ENCODE measurements at places on chromosomes 13 and 19. TPM values are rescaled to one million over a fixed set of nuclear protein-coding genes. Genes with fewer than 3 reads are reported as not detected.

The TMEM259 gene
- polyA plus RNA-seq = 98.0 TPM

- no peak for DNase-seq
Measured at GRCh38 chr13:21445759-21446158, 13.3 kb downstream of the ZDHHC20 start.

The DACH1 gene
- 98.1 TPM for polyA plus RNA-seq

GRCh38 chr19:53365134-53365898, at the start of gene ZNF525:
Gene ZNF525 (plus strand): TSS chr19:53365705. CDS start chr19:53372282, 6,577 bp downstream.
- DNase-seq = peak; percentile 71

- no peak for DNase-seq
Measured at GRCh38 chr13:26618726-26619125, 61.2 kb downstream of the WASF3 start.

GRCh38 chr19:37095859-37096258, 17.6 kb downstream of the ZNF420 start:
- no peak for DNase-seq

Data from left renal cortex interstitium (tissue), 4 donors.